ENCODE measurements at places on chromosomes 2 and 18.

DNA sequence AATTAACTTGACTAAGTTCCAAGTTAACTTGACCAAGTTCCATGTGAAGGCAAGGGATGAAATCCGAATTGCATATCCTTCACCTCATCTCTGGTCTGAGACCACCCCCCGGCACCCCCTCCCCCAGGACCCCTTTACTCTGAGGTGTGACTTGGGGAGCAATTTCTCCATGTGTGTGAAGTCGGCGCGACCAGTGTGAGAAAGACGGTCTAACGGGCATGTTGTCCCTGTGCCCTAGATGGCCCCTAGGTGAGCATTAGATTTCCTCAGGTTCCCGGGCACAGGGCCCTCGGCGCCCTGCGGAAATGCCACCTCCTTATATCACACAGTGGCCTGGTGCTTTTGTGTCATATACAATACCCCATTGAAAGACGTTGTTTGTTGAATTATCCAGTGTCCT is 137.1 kb downstream of the CTIF start:
- DNase-seq, result no peak

DNA sequence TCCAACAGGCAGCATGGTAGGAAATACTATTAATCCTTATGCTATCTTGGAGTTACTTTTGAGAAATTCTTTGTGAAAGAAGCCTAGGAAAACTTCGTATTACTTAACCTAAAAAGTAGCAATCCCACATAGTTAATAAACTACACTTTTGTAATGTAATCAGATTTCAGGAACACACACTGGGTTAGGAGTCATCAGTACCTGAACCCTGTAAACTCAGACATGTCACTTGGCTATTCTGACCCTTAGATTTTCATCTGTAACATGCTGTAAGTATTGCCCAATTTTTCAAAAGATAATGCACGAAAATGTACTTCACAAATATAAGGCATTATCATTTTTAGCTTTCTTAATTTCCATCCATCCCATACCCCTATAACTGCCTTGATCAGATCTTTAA is 39.0 kb downstream of the KIDINS220 start:
- no peak for DNase-seq

DNA sequence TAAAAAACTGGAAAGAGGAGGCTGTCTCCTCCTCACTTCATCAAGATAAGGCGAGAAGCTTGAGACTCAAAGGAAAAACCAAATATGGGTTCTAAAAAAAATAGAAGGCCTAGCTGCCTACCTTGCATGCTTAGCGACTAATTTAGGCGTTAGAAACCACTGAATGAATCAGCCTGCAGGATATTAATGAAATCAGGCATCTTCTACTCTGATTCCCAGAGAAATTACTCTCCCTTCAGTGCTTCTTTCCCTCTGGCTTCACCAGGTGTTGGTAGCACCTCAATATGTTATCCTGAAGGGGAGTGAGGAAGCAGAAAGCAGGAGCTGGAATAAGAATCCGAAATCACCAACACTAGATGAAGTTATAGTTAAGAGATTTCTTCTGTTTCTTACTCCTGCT is 749.8 kb upstream of the NRXN1 start:
- no peak for DNase-seq

- DNase-seq, result no peak
These were observed 104.1 kb downstream of the PAX3 start for GRCh38 chr2:222194669-222195068.

DNA sequence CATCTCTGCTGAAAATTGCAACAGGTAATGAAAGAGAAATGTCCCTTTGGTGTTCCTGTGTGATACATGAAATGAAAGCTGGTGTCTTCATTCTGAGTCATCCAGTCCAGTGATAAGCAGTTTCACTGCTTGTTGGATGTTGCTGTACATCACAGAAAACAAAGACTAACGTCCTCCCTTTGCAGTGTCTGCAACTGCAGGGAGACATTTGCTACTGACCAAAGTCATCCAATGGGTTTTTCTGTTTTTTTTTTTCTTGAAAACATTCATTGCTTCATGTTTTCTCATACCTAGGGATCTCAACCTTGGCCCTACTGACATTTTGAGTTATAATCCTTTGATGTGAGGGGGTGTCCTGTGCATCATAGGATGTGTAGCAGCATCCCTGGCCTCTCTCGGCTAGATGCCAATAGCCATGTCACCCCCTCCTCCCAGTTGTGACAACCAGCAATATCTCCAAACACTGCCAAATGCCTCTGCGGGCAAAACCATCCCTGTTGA is 63.6 kb upstream of the FZD5 start:
- no peak for DNase-seq

- no peak for DNase-seq
These were observed 162.3 kb upstream of the NXPH2 start for GRCh38 chr2:138942466-138942865.

- DNase-seq, result no peak
These were observed 119.5 kb downstream of the NCK2 start for GRCh38 chr2:105864262-105864661.

DNA sequence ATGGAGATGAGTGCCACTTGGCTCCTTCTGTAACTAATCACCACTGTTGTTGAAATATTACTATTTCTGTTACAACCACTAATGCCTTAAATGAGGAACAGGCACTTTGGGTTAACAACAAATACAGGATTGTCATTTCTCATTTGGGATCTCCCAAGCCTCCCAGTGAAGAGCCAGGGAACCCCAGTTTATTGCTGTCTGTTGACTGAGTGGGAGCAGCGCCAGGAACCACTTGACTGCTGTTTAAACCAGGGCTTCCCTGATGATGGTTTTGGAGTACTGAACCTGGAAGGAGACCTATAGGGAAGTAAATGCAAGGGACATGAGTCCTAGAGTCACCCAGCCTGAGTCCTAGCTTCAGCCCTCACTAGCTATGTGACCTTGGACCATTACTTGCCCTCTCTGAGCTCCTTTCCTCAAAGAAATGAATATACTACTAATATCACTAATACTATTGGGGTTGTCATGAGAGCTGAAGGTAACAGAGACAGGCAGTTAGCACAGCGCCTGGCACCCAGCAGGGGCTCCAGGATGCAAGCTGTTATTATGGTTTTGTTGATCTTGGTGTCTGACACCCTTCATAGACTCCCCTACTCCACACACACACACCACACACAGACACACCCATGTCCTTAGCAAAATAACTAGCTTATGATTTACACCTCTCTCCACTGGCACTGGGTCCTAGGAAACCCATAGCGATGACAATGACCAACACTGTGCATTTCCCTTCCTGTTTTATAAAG is 104.2 kb upstream of the FZD7 start:
- no peak for DNase-seq

DNA sequence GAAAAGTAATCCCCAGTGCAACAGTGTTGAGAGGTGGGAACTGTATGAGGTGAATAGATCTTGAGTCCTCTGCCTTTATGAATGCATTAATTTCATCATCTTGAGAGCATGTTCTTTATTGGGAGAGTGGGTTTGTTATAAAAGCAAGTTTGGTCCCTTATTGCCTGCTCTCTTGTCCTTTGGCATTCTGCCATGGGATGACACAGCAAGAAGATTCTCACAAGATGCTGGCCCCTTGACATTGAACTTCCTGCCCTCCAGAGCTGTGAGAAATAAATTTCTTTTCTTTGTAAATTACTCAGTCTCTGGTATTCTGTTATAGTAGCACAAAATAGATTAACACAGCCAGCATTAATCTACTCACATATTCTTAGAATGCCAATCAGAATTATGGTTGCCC is 108.6 kb downstream of the EHBP1 start:
- DNase-seq, result no peak

- no peak for DNase-seq
These were observed 43.5 kb downstream of the SLC14A2 start for GRCh38 chr18:45658756-45659155.

- no peak for DNase-seq
These were observed 53.8 kb downstream of the SMAD7 start for GRCh38 chr18:48896875-48897511.

DNA sequence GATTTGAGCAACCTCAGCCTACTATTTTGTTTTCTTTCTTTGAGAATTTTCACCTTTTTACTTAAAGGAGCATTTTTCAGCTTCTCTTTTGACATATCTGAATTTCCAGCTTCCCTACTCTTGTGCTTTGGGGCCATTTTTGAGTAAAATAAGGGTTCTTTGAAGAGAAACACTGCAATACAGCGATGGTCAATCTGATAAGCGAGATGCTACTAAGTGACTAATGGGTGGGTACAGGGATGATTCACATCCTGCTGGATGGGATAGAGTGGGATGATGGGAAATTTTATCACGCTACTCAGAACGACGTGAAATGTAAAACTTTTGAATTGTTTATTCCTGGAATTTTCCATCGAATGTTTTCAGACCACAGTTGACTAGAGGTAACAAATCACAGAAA is 211.5 kb downstream of the TMEM247 start:
- no peak for DNase-seq

DNA sequence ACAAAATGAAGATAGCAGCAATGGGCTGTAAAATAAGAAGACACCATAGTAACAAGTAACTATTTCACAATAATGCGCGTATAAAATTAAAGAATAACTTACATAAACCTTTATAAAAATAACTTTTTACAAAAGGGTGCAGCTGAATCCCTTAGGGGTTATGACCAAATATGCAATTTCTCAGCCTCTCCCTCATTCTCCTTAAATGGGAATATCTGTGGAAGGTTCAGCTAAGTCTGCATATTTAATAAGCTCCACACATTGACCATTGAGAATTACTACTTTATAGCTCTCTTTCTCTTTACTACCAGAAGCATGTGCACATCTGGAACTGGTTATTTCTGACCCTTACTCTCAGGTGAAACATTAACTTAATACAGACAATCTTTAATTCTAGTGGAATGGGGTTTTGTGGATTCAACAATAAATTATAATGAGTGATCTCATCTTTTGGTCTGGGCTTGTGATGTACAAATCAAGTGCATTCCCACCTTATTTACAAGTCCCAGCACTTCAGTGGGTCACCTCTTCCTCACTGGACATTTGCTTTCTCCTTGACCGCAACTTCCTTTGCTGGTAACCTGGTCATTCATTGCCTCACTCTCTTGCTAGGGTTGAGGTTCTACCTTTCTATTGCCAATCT is 15.7 kb downstream of the ARHGAP15 start:
- no peak for DNase-seq

GRCh38 chr2:23695214-23695889 is 231.6 kb downstream of the ATAD2B start:
- no peak for DNase-seq

- DNase-seq, result no peak
These were observed 549.4 kb upstream of the HS6ST1 start for GRCh38 chr2:128867936-128868636.

- no peak for DNase-seq
These were observed 1098.2 kb upstream of the FANCL start for GRCh38 chr2:59339121-59339836.

GRCh38 chr18:23730857-23731256 is 41.6 kb downstream of the LAMA3 start:
- no peak for DNase-seq

GRCh38 chr2:235749121-235749770 is 255.4 kb downstream of the AGAP1 start:
- no peak for DNase-seq

DNA sequence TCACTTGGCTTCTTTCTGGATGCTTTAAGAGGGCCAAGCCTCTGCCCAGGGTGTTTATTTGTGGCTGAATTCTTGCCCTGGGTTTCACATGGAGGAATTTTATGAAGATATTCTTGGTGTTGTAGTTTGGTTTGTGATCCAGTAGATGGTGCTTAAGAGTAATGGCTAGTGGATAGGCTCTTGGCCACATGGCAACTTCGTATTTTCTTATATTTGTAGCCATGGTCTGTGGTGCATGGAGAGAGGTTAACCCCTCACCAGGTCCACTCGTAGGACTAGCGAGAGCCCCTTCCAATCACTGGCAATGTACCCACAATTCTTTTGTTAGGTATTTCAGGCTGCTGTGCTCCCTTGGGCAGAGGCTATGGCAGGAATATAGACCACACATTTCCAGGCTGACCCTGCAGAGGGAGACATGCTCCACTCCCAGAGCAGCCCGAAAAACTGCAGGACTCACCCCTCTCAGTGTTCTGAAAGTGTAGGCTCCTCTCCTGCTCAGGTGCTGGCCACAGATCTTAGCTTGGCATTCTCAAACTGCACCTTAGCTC is 582.1 kb upstream of the SETBP1 start:
- DNase-seq, result no peak

- DNase-seq, result no peak
These were observed 4.8 kb upstream of the PARD6G start for GRCh38 chr18:80252136-80252535.

DNA sequence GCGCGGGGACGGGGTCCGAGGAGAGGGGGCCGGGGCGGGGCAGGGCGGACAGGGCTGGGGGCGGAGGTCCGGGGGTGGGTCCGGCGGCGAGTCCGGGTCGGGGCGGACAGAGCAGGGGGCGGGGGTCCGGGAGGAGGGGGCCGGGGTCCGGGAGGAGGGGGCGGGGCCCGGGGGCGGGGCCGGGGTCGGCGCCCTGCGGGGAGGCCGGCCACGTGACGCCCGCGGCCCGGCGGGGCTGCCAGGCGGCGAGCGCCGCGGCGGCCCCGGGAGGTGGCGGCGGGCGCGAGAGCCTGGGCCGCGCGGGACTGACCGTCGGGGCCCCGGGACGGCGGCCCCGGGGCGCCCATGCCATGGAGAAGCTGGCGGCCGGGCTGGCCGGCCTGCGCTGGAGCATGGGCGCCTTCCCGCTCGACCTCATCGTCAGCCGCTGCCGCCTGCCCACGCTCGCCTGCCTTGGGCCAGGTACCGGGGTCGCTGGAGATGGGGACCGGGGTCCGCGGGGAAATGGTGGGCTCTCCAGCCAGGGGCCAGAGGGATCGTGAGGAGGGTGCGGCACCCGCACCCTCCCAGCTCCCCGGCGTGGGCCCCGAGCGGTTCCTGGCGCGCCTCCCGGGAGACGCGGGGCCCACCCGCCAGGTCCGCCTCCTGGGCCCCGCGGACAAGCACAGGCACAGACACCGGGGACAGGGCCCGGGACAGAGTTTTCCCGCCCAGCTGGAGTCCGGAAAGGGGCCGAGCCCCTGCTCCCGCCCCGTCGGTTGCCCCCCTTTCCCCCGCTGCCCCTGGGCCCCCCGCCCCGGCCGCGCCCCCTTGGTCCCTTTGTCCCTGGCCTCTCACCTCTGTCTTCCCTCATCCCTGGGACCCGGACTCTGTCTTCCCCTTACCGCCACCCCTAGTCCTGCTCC is at the start of gene GAREM2:
GAREM2 (plus strand) TSS at position 218 of the 905 bp plus-strand sequence; CDS start at position 351, 133 bp downstream.
- no peak for DNase-seq

DNA sequence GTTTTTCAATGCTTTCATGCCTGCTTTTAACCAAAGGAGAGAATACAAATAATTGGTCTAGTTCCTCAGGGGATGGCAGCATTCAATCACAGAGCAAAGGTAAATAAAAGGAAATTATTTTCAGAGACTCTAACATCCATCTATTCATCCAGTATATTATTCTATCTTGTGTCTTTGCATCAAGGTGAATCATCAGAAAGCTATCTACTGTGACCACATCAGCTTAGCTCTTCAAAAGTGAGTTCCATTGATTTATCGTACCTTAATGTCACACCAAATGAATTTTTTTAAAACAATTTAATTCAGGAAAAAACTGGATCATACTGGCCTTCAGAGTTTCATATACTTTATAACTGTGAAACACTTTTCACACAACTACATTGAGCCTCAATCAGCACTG is 66.1 kb downstream of the CHN1 start:
- no peak for DNase-seq

GRCh38 chr2:110101280-110101844 is 14.3 kb downstream of the MALL start:
- DNase-seq, result no peak

All from cortex of kidney (tissue), 1 donor.